CD8-positive, alpha-beta T cell (primary cell): ENCODE measurements at places on chromosomes 6 and 20.
A peak's percentile ranks its signal among the peaks of the same experiment; 100 is the strongest.

GRCh38 chr6:5084360-5084780 lies 771 bp upstream of the PPP1R3G start:
- DNase-seq = no peak

GRCh38 chr20:46362921-46363867 lies 43.2 kb downstream of the ELMO2 start:
- DNase-seq = no peak

GRCh38 chr20:61387204-61387953 lies 135.3 kb downstream of the CDH4 start:
- DNase-seq = no peak

GRCh38 chr6:116239856-116240255 lies 14.0 kb downstream of the TSPYL4 start:
- DNase-seq = no peak

- DNase-seq = no peak
Observed at GRCh38 chr6:45278367-45278766, 49.8 kb upstream of the RUNX2 start.

DNA sequence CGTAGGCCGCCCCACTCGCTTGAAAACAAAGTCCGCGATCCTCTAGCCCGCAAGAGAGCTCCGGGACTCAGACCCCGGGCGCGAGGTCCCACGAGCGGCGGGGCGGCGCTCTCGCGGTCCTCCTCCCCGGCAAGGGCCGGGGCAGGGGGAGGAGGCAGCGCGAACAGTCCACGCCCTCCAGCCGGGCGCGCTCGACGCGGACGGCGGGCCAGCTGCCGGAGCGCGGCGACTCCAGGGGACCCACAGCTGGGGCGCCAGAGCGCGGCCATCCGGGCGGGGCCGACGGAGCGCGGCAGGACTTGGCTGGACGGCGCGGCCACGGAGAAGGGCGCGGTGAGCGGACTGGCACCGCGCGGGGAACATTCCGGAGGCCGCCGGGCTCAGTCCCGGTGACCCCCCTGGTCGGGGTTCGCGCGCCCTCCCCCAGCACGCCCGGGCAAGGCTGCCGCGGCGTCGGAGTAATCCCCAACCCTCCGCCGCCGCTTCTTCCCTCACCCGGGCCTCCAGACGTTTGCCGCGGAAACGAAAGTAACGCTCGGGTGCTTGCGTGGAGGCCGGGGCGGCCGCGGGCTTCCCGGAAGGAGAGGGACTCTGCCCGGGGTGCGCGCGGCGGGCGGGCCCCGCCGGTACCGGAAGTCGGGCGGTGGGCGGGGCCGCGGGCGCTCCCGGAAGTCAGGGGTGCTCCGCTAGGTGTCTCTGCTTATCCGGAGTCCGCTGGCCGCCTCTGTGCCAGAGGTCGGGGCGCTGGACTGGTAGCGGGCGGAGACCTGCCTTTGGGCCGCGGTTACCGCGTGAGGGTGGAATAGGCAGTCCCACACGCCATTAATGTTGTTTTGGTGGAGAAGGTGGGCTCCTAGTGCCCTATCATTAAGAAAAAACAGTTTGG lies at the start of gene RIPK1:
RIPK1 (plus strand) TSS at position 166 of the 886 bp plus-strand sequence. CDS start 8,330 bp downstream, outside the sequence.
- peak; percentile 94 for DNase-seq

DNA sequence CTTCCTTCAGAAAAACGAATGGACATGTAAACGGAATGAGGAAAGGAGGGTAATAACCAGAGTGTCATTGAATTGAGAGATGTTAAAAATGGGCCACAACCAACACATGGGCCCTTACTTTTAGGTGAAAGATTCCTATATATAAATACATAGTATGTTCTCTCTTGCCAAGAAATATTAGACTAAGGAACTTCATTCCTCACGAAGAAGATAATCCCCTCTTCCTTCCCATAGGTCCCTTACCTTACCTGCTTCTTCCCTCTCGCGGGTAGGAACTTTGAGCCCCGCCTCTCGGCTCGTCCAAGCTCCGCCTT lies 295 bp upstream of the TBC1D22B start:
- DNase-seq = no peak

DNA sequence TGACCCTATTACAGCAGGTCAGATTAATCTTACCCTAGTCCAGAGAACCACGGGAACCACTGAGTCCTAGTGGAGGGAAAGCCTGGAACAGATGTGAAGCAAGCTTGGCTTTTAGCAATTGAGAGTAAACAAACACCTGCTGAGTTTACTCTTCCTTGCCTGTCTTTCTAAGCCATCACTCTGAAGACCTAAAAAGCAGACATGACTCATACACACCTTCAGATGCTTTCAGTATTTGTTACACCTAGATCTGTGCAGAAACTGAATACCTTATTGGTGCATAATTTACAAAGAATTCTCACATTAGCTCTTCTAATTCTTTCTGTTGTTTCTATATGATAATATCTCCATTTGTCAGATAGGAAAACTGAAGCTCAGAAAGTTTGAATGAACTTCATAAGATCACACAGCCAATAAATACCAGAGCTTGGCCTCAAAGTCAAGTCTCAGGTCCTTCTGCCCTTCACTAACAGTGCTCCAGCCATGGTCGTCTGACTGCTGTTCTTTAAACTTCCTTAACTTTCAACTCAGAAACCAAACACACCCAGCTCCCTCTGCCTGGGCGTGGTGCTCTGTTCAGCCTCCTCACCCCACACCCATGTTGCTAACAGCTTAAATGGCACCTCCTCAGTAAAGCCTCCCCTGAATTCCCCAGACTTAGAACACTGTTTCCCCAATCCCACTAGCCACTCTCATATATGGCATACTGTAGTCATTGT lies 8.6 kb upstream of the GABBR1 start:
- DNase-seq = no peak

DNA sequence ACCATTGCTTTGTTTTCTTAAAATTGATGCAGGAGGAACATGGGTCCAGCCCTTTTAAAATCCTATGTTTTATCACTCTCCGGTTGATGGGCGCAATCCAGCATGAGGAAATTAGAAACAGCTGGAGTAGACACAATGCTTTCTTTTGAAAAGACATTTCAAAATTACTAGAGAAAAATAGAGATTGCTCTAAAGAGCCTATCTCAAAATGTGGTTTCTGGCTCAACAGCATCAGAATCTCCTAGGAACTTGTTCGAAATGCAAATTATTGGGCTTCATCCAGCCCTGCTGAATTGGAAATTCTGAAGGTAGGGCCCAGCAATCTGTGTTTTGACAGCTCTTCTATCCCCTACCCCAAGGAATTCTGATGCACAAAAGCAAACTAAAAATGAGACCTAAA lies 190.8 kb upstream of the BMP2 start:
- DNase-seq = no peak

GRCh38 chr20:11170565-11170964 lies 496.8 kb upstream of the JAG1 start:
- no peak for DNase-seq

GRCh38 chr6:89379281-89379680 lies 26.8 kb upstream of the UBE2J1 start:
- no peak for DNase-seq

- DNase-seq = no peak
Observed at GRCh38 chr6:30103872-30104179, 9.1 kb downstream of the TRIM31 start.

GRCh38 chr20:982754-983153 lies 19.4 kb downstream of the RSPO4 start:
- DNase-seq = no peak

- DNase-seq = no peak
Observed at GRCh38 chr6:31865205-31866118, 2.8 kb upstream of the NEU1 start.
